Stimulated activated CD4-positive, alpha-beta T cell treated with anti-CD3 and anti-CD28 coated beads, Interleukin-4, amount 100 ng/mL, for 48 hours (primary cell): ENCODE measurements at places on chromosomes 5 and 9.

GRCh38 chr9:131379056-131379455, 14.8 kb upstream of the PRRC2B start:
- no peak for DNase-seq

DNA sequence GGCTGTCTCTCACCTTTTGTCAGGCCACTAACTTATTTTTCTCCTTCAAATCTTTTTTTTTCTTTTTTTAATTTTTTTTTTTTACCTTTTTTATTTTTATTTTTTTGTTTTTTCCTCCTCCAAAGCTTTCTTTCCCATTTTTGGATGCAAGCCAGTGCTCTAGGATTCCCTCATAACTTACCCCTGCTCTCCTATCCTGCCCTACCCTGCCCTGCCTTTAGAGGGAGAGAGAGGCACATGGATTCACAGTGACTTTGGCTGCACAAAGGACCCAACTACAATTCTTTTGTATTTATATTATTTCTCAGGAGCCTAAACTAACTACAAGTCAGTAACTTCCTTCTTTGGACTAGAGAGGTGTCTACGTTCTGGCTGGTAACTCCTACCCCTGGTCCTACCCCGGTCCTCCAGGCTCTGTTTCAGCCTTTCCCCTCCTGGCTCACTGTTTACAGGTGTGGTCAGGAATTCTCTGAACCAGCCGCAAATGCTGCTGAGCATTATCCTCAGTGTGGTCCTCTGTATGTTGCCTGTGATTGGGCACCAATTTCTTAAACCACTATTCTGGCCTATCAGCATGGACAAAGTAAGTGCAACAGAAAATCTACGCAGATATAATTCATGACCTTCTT, 8.4 kb upstream of the RUSC2 start:
- DNase-seq: no peak

DNA sequence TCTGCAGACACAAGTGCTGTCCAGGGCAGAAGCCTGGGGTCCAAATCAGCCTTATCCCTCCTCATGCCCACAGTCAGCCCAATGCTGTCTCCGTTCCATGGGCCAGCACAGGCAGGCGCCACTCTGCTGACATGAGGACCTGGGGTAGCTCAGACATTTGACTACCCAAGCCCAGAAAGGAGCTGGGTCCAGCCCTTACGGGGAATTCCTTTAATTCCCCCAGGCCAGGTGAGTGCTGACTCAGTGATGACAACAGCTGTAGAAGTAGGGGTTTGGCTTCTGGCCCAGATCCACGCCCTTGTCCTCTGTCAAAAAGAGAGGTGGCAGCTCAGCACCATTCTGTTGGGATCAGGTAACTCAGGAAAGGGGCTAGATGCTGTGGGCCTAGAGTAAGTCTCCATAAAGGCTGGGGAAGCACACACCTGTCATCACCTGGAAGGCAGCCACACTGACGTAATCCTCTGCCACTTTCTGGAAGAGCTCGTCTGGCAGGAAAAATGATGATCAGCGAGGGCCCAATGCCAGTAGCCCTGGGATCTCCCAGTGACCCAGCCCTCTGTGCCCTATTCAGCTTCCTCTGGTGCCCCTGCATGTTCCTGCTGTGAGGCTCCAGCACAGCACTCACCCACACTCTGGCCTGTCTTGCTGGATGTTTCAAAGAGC, 1.9 kb downstream of the RAB24 start:
- DNase-seq: no peak

- no peak for DNase-seq
Measured at GRCh38 chr5:65468633-65469032, 13.1 kb downstream of the ADAMTS6 start.
